ENCODE measurements at places on chromosomes 1 and 21. TPM values are rescaled to one million over a fixed set of nuclear protein-coding genes. Genes with fewer than 3 reads are reported as not detected.

Gene ARID4B
- 17.0 TPM for total RNA-seq

DNA sequence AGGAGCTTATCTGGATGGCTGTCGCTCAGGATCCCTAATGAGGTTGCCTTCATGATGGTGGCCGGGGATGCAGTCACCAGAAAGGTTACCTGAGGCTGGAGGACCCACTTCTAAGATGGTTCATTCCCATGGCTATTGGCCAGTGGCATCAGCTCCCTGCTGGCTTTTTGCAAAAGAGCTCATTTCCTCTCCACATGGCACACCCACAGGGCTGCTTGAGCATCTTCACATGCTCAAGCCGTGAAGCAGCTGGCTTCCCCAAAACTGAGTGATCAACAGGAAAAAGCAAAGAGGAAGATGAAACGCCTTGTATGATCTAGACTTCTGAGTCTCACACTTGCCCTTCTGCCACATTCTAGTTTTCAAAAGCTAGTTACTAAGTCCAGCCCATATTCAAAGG lies 124.6 kb upstream of the CXADR start:
- DNase-seq = no peak

Gene SLC6A17
- 0.59 TPM for total RNA-seq

GRCh38 chr1:73644198-73644597 lies 553.8 kb downstream of the LRRIQ3 start:
- DNase-seq = no peak

Gene PDC
- not detected for total RNA-seq

Gene CLIC6
- 0.02 TPM for total RNA-seq

DNA sequence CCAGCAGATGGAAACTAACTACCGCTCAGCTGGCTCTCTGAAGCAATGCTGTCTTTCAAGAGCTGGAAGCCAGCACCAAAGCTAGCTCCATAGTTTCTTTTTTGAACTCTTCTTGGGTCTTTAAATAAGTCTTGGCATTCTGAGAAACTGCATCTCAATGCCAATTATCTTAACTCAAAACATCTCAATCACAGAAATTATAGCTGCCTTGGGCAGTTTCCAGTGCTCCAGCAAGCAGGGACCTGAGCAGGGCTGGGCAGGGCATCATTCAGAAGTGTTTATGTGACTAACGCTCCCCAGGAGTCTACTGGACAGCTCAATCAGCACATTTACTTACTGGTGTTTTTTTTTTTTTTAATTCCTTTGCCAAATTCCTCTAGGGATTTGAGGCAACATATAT lies 18.3 kb upstream of the PADI4 start:
- peak; percentile 92 for DNase-seq

DNA sequence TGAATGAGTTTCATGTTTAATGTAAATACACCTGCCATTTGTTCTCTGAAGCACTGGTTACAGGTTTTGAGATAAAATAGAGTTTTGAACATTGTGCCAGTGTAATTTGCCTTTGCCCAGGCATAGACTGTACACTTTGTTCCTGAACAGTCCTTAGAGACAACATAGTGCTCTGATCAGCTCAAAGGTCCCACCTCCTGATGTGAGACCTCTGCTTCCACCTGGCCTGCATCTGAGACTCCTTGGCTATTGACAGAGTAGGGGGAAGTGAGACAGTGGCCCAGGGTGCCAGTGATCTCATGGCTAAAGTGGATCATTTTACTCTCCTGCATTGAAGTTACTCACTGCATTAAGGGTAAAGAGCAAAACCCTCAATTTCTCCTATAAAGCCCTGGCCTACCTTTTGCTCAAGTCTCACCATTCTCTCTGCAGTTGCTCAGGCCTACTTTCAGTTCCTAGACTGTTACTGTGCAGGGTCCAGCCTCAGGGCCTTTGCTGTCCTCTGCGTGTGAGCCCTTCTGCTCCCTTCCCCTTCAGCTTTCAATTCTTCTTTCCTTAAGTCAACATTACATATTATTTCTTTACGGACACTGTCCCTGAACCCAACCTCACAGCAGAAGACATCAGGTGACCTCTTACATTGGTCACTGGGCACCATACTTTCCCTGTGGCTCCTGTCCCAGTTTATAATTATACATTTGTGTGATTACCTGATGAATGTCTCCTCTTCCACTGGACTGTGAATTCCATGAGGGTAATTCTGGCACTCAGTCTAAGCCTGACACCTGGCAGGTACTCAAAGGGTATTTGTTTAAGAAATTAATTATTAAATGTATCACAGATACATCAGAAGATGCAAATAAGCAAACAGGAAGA lies 142.9 kb downstream of the ROR1 start:
- DNase-seq = no peak

- DNase-seq = no peak
These were observed 49.1 kb upstream of the GNG12 start for GRCh38 chr1:67882196-67882958.

GRCh38 chr1:169261884-169262283 lies 105.7 kb downstream of the NME7 start:
- DNase-seq = no peak

GRCh38 chr1:216723274-216723780 lies at the start of gene ESRRG:
Gene ESRRG (minus strand): TSS chr1:216723429. CDS start chr1:216723299, 130 bp downstream.
- DNase-seq = no peak

DNA sequence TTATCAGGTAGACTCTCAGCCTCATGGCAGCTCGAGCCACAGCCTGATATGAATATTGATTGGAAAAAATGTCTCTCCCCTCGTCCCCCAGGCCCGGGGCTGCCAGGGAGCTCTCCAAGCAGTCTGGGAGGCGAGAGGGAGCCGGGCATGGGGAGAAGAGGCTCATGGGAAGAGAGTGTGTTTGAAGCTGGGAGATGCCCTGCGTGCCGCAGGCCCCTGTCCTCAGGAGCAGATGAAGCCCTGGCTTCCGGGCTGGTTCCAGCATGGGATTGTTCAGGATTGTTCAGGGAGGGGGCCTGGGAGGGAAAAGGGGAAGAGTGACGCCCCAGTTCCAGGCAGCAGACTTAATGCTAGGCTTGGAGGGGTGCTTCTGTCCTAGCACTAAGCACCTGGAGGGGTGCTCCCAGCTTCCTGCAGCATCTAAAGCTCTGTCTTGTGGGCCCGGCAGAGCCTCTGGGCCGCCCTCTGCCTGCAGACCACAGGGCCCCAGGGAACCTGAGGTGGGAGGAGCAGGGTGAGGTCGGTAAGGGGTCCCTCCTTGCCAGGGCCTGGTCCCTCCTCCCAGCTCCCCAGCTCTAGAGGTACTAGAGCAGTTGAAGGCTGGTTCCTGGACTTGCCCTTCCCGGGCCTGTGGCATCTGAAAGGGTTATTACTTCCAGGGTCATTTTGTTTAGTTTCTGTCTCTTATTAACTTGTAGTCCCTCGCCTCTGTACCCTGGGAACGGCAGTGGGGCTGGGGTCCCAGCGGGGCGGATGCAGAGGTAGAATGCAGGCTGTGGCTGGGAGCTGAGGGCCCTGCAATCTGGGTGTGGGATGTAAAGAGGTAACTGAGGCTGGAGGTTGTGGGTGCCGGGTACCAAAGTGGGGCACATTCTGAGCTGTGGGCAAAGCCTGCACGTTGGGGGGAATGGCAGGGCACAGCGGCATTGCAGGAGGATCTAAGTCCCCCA lies 334.8 kb upstream of the VAMP3 start:
- DNase-seq = no peak

GRCh38 chr21:27108701-27109100 lies 141.8 kb upstream of the ADAMTS5 start:
- DNase-seq = no peak

DNA sequence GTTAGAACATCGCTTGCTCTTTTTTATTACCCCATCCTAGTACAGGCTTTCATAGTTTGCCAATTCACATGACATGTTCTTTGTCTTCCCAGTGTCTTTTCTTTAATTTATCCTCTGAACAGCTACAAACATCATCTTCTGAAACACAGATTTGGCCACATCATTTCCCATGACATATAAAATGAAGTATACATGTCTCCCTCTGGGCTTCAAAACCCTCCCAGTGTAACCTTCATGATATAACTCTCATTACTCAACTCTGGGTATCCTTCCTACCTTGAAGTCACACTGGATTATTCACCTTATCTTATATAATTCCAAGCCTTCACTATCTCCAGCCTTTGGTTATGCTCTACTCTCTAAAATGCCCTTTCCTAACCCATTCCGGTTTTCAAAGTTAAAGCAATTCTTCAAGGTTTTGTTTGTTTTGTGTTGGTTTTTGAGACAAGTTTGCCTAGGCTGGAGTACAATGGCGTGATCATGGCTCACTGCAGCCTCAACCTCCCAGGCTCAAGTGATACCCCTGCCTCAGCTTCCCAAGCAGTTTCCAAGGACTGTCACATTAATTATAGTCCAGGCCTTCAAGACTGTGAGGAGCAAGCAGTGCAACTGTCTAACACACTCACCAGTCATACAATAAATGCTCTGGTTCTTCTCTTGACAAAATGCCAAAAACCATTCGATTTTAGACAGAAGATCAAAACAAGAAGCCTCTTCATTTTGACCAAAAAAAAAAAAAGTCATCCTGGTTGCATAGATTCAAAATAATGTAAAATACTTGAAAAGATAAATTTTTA lies 5.8 kb downstream of the RGS1 start:
- DNase-seq = no peak

DNA sequence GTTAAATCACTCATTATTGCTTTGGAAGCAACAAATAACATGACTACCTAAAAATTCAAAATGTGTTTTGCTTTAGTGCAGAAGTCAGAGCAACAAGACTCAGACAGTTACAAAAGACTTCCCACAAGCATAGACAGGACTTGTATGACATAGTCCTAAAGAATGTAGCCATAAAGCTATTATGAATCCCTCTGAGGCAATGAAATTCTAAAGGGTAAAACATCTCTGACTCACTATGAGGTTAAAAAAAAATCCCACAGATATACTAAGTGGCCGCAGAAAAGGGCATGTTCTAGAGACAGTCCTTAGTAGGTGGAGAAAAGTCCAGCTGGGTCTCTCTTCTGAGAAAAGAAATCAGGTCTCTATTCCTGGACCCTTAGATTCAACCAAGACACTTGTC lies 4.9 kb downstream of the PRKAB2 start:
- peak; percentile 97 for DNase-seq

Gene TIE1
- 3.3 TPM for total RNA-seq

Gene GPR37L1
- not detected for total RNA-seq

DNA sequence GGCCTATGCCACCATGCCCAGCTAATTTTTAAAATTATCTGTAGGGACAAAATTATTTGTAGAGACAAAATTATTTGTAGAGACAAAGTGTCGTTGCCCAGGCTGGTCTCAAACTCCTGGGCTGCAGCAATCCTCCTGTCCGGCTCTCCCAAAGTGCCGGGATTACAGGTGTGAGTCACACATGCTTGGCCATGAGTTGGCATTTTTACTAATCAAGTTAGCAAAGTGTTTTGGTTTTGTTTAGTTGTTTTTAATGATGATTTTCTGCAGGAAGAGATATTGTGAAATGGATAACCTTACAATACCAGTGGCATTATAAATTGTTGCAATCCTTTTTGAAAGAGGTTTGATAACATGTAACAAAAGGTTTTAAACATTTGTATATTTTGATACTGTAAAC lies 65.3 kb upstream of the MAGI3 start:
- peak; percentile 73 for DNase-seq

Gene FCRL2
- total RNA-seq = not detected

GRCh38 chr1:167200272-167200671 lies 20.4 kb upstream of the POU2F1 start:
- DNase-seq = no peak

DNA sequence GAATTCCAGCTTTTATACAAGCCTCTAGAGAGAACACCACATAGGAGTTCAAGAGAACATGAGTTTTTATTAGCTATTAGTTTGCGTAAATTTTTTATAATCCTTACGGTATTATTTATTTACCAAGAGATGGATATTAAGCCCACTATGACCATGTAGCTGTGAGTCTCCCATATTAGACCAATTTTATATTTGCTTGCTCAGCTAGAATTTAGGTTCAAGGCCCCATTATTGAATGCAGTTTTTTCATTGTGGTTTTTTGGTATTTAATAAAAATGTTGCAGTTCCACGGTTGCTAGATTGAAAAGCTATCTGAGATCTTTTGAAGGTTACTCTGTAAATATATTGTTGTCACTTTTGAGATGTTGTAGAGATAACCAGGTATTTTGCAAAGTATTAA lies 2.9 kb downstream of the PPP1R8 start:
- DNase-seq = no peak

Gene RNPC3
- total RNA-seq = 7.5 TPM

GRCh38 chr1:167538657-167539056 lies 14.9 kb downstream of the CREG1 start:
- peak; percentile 47 for DNase-seq

- no peak for DNase-seq
These were observed 135.7 kb downstream of the ADSS2 start for GRCh38 chr1:244315996-244316395.

Gene RAVER2
- total RNA-seq = 2.3 TPM

GRCh38 chr1:63010913-63011660 lies 227.2 kb downstream of the ATG4C start:
- DNase-seq = no peak

DNA sequence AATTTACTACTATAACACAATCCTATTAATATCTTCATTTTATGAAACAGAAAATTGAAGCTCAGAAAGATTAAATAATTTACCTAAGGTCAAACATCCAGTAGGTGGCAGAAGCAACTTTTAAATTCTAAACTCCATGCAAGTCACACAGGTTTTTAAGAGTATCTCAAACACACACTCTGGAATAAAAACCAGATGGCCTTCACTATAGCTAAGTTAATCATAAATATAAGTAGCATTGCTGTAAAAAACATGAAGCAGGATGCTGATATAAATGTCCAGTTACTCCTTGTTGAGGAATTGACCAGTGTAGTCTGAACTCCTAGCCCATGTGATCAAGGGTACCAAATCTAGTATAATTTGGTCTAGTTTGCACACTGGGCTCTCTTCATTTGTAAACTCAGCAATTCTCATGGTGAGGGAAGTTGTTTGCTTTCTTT lies 9.4 kb upstream of the FMO3 start:
- peak; percentile 14 for DNase-seq

Gene ADAMTS5
- total RNA-seq = 12.2 TPM

GRCh38 chr1:184656221-184656620 lies 98.4 kb downstream of the EDEM3 start:
- DNase-seq = no peak

Gene NFIA
- 1.2 TPM for total RNA-seq

Gene ROR1
- 1.1 TPM for total RNA-seq

- peak; percentile 19 for DNase-seq
These were observed 17.0 kb downstream of the LHX4 start for GRCh38 chr1:180247061-180247460.

All from M059J (cell line).